ENCODE measurements at places on chromosomes 6 and 20.
A peak's percentile ranks its signal among the peaks of the same experiment; 100 is the strongest.

DNA sequence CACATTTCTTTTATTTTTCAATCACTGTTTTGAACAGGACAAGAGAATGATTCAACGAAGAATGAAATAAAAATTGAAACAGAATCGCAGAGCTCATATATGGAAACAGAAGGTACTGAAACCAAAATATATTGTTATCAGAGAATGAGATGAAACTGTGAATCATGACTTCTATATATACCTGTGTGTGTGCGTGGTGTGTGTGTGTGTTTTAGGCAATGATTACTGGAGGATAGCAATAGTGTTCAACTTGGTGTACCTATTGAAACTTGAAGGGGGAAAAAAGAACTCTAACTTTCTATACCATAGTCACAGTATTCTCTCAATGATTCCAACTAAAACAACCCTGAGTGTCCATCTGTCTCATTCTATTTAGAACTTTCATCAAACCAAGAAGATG is 586.6 kb downstream of the KIF16B start:
- H3K36me3 ChIP-seq, result no peaks in the 10 kb centered on the region
- no peaks in the 10 kb centered on the region for H3K27me3 ChIP-seq
- no peaks in the 10 kb centered on the region for H3K4me1 ChIP-seq
- no peak for DNase-seq
- no peak overlapping the region for H3K27ac ChIP-seq

GRCh38 chr6:105849746-105850145 is 236.4 kb upstream of the PRDM1 start:
- H3K27me3 ChIP-seq, result no peaks in the 10 kb centered on the region
- H3K4me1 ChIP-seq, result no peaks in the 10 kb centered on the region
- no peak overlapping the region for H3K4me3 ChIP-seq
- H3K36me3 ChIP-seq, result no peaks in the 10 kb centered on the region

- H3K27ac ChIP-seq, result no peak overlapping the region
- peaks cover 69% of the 10 kb centered on the region for H3K27me3 ChIP-seq
- H3K4me1 ChIP-seq, result no peaks in the 10 kb centered on the region
- DNase-seq, result no peak
- no peak overlapping the region for H3K4me3 ChIP-seq
- H3K36me3 ChIP-seq, result no peaks in the 10 kb centered on the region
Measured at GRCh38 chr6:33874136-33874760, 70.4 kb upstream of the MLN start.

GRCh38 chr6:148831531-148831930 is 84.7 kb downstream of the UST start:
- no peak overlapping the region for H3K27ac ChIP-seq
- no peaks in the 10 kb centered on the region for H3K36me3 ChIP-seq
- peaks cover 20% of the 10 kb centered on the region for H3K4me1 ChIP-seq
- no peak overlapping the region for H3K4me3 ChIP-seq

DNA sequence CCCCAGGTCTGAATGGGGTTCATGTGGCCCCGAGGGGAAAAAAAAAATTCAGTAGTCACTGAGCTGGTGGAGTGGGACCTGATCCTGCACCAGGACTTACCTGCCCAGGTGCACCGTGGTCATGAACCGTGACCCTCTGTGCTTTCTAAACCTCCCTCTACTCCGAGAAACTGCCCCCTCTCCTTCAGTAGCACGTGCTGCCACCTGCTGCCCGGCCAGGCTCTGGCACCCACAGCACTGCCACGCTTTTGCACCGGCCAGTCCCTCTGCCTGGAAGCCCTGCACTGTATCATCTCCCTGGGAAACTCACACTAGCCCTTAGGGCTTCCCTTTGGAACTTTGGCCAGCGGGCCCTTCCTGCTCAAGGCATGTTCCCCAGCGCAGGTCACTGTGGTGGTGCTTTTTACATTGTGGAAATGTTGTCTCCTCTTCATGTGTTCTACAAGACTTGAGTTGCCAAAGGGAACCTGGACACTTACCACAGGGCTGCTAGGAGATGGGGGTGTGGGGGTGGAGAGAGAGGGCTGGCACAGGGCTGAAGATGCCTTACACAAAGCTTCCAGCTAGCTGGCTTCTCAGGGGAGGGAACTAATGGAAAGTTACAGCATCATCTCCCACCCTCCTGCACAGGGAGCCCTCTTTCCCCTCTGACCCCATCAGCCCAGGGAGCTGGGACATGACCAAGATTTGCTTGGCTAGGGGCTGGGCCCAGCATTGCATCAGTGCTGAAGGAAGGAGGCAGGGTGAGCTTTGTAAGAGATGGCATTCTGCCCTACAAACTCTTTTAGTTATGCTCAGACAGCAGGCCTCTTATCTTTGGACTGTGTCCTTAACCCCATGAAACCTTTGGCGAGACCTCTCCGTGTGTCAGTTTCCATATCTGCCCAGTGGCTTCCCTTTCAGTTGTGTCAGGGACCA is 2.5 kb upstream of the PTPRT start:
- peaks cover 49% of the 10 kb centered on the region for H3K27me3 ChIP-seq
- H3K4me1 ChIP-seq, result no peaks in the 10 kb centered on the region
- H3K27ac ChIP-seq, result no peak overlapping the region

GRCh38 chr20:58713801-58714339 is 21.3 kb downstream of the NPEPL1 start:
- no peaks in the 10 kb centered on the region for H3K27me3 ChIP-seq
- peak; percentile 60 for DNase-seq
- no peaks in the 10 kb centered on the region for H3K4me1 ChIP-seq
- no peak overlapping the region for H3K4me3 ChIP-seq
- no peak overlapping the region for H3K27ac ChIP-seq

GRCh38 chr20:59018817-59019216 is 412 bp upstream of the TUBB1 start:
- DNase-seq, result no peak
- H3K4me1 ChIP-seq, result no peaks in the 10 kb centered on the region
- H3K36me3 ChIP-seq, result no peaks in the 10 kb centered on the region
- no peak overlapping the region for H3K4me3 ChIP-seq
- no peaks in the 10 kb centered on the region for H3K27me3 ChIP-seq

GRCh38 chr6:143264986-143265764 is 185.3 kb downstream of the ADAT2 start:
- no peak overlapping the region for H3K4me3 ChIP-seq
- H3K27me3 ChIP-seq, result no peaks in the 10 kb centered on the region
- no peak overlapping the region for H3K27ac ChIP-seq
- no peaks in the 10 kb centered on the region for H3K4me1 ChIP-seq
- no peak for DNase-seq
- no peaks in the 10 kb centered on the region for H3K36me3 ChIP-seq

DNA sequence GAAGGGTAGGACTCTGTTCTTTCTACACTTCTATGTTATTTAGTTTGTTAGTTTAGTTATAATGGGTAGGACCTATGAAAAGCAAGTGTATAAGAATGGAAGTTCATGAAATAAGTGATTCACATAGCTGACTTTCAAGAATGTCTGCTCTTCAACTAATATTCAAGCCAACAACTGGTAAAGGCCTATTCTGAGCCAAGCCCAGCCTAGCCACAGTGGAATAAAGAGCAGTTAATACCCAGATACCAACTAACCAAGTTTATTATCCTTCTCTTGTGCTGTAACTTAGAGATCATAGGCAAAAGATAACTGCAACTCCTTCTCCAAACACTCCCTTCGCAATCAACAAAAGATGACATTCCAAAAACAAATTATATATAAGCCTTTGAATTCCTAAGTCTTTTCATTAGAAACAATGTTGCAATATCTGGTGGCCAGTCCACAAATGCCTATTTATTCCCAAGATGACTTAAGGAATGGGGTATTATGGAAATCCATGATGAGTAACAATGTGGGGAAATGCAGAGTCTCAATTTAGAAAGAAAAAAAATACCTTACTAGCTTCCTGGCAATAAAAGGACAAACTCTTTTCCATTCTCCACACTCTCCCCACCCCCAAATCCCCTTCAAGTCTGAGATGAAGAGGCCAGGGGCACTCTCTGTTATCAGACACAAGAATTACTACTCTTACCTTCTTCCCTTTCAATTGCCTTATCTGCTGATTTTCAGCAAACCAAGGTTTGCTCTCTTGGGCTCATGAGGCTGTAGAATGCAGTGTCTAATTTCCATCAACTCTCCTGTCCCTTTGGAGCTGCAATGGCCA is 27.4 kb downstream of the BTBD9 start:
- H3K4me1 ChIP-seq, result no peaks in the 10 kb centered on the region
- peak overlapping the region; percentile 11 for H3K27ac ChIP-seq
- H3K4me3 ChIP-seq, result no peak overlapping the region
- no peaks in the 10 kb centered on the region for H3K27me3 ChIP-seq

DNA sequence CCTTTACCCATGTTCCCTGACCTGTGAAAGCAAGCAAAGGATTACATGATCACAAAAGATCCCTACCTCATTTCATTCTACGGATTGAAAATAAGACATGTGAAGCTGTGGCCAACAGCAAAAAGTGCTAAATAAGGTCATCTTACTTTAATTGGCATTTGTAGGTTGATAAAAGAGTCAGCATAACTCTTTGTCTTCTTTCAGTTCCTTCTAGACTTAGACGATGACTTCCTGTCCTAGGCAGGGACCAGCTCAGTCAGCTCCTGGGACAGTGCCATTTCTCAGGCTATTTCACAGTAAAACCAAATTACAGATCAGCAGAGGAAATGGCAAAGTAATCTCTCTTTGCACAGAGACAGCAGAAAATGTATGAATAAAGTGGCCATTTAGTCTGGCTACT is 480.7 kb downstream of the RFPL4B start:
- H3K4me1 ChIP-seq, result no peaks in the 10 kb centered on the region
- H3K36me3 ChIP-seq, result no peaks in the 10 kb centered on the region
- H3K4me3 ChIP-seq, result no peak overlapping the region
- no peak overlapping the region for H3K27ac ChIP-seq
- H3K27me3 ChIP-seq, result no peaks in the 10 kb centered on the region

GRCh38 chr6:97189767-97190166 is 93.2 kb downstream of the MMS22L start:
- DNase-seq, result no peak
- no peak overlapping the region for H3K4me3 ChIP-seq
- H3K4me1 ChIP-seq, result no peaks in the 10 kb centered on the region
- H3K27ac ChIP-seq, result no peak overlapping the region

GRCh38 chr20:60812561-60812960 is 439.5 kb upstream of the CDH4 start:
- H3K36me3 ChIP-seq, result no peaks in the 10 kb centered on the region
- no peaks in the 10 kb centered on the region for H3K27me3 ChIP-seq
- H3K4me1 ChIP-seq, result no peaks in the 10 kb centered on the region
- H3K27ac ChIP-seq, result no peak overlapping the region

DNA sequence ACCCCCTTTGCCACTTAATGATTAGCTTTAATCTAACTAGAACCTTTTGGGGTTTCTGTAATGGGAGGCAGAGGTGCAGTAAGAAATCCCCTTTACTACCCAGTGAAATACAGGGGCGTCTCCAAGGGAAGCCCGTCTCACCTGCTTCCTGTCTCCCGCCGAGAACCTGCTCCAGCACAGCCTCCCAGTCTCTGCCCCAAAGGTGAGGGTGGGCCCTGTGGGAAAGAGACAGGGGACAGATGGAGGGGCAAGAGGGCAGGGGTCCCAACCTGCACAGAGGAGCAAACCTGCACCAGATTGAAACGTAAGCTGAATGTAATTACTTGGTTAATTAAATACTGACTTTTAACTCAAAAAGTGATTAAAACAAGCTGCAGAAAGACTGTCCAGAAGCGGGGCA is 474.2 kb upstream of the SULF2 start:
- H3K27ac ChIP-seq, result no peak overlapping the region
- H3K4me3 ChIP-seq, result no peak overlapping the region
- H3K4me1 ChIP-seq, result no peaks in the 10 kb centered on the region

GRCh38 chr6:146135167-146135566 is 106.3 kb downstream of the GRM1 start:
- no peaks in the 10 kb centered on the region for H3K4me1 ChIP-seq
- H3K36me3 ChIP-seq, result no peaks in the 10 kb centered on the region

GRCh38 chr6:75430631-75431325 is 62.8 kb downstream of the FILIP1 start:
- DNase-seq, result no peak
- peaks cover 56% of the 10 kb centered on the region for H3K4me1 ChIP-seq

DNA sequence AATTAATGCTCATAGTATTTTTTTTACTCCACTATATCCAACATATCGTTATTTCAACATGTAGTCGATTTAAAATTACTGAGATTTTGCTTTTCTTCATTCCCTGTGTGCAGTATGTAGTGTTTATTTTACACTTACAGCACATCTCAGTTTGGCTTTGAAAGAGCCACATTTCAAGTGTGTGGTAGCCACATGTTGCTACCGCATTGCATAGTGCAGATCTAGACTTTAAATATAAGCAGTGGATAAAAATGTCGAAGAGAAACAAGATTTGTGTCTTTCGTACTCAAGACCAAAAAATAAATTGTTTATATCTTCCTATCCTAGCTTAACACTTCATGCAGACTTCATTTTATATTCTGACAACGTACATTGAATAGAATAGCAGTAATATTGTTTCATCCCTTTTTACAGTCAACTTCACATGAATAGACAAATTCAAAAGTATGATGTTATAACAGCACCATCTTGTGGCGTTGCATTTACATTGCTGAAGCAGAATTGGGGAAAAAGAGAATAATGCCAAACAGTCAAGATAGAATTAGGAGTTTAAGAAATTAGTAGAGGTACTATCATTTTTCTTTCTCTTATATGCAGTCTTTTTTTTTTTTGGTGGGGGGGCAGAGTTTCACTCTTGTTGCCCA is 29.9 kb downstream of the FBXO5 start:
- no peak overlapping the region for H3K27ac ChIP-seq
- H3K27me3 ChIP-seq, result no peaks in the 10 kb centered on the region
- no peak overlapping the region for H3K4me3 ChIP-seq
- no peaks in the 10 kb centered on the region for H3K36me3 ChIP-seq
- no peaks in the 10 kb centered on the region for H3K4me1 ChIP-seq
- DNase-seq, result no peak

GRCh38 chr6:151428093-151428735 is 23.7 kb downstream of the RMND1 start:
- H3K27ac ChIP-seq, result no peak overlapping the region
- no peak overlapping the region for H3K4me3 ChIP-seq
- H3K27me3 ChIP-seq, result no peaks in the 10 kb centered on the region
- no peaks in the 10 kb centered on the region for H3K4me1 ChIP-seq
- H3K36me3 ChIP-seq, result peaks cover 69% of the 10 kb centered on the region

- H3K27ac ChIP-seq, result no peak overlapping the region
- no peaks in the 10 kb centered on the region for H3K4me1 ChIP-seq
- no peak for DNase-seq
- H3K27me3 ChIP-seq, result no peaks in the 10 kb centered on the region
Measured at GRCh38 chr6:132712366-132712765, 1.5 kb downstream of the VNN1 start.

- no peak overlapping the region for H3K27ac ChIP-seq
- no peak overlapping the region for H3K4me3 ChIP-seq
- DNase-seq, result no peak
Measured at GRCh38 chr20:18790787-18791186, 22.8 kb upstream of the SCP2D1 start.

DNA sequence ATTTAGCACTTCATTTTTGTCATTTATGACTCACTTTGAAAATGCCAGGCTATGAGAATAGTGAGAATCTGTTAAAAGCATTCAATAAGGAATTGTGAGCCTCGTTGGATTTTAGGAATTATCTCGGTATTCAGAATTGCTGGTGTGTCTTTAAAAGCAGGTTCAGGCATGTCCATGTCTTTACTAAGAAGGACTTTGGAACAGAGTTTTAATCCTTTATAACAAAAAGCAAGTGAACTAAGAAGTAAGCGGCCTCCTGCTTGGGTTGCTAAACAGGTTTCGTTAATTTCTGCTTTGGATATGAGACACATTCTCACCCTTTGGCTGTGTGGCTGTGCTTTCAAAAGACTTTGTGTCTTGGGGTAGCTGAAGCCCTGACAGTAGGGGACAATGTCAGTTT is 74.9 kb downstream of the IGF2R start:
- H3K4me1 ChIP-seq, result peaks cover 33% of the 10 kb centered on the region
- peak overlapping the region; percentile 60 for H3K27ac ChIP-seq

Data from tibial artery (tissue), 4 donors.